KG1 (cell line): ENCODE measurements at places on chromosomes 16 and 17.

DNA sequence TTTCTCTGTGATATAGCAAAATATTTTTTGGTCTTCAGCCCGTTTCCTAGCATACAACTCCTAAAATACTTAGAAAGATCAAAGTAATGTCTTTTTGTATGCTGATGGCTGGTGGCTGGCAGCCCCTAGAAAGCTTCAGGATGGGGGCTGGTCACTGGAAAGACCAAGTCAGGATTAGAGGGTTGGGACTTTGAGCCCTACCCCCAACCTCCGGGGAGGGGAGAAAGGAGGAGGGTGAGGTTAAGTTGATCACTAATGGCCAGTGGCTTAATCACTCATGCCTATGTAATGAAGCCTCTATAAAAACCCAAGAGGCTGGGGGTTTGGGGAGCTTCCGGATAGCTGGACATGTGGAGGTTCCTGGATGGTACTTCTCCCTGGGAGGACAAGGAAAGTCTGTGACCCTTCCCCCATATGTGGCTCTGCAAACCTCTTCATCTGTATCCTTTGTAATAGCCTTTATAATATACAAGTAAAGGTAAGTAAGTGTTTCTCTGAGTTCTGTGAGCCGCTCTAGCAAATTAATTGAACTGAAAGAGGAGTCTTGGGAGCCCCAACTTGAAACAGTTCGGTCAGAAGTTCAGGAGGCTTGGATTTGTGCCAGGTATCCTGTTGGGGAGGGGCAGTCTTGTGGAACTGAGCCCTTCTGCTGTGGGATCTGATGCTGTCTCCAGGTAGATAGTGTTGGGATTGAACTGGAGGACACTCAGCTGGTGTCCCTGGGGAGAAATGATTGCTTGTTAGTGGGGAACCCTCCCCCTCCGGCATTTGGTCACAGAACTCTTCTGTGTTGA, 3.5 kb downstream of the SLC7A6 start:
- no peak for DNase-seq

DNA sequence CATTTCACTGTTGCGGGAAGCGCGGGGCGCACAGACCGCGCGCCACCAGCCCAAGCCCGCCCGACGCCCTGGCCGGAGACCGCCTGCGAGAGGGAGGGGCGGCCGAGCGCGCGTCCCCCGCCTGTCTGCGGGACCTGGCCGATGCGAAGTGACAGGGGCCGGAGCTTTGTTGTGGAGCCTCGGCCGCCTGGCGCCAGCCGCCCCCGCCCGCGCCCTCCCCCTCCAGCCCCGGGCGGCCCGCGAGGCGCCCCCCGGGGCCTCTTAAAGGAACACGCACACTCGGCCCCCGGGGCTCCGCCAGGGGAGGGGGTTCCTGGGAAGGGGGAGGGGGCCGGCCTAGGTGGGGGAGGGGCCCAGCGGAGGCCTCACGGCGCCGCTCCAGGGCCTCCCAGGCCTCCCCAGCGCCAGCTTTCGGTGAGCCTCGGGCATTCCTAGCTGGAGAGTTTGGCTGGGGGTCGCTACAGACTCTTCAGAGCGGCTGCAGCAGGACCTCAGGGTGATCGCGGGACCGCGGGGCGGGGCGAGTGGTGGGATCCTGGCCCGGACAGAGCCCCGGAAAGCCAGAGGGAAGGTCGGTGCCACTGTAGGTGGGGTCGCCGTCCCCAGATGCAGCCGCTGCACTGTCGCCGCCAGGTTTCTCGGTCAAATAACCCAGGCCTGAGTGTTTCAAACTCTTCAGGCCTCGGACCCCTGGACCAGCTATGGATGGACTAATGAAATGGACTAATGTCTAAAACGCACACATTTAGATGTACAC, 2.4 kb upstream of the TBX2 start:
- DNase-seq = no peak

- DNase-seq = no peak
Measured at GRCh38 chr17:8004899-8005298, 2.5 kb downstream of the GUCY2D start.

GRCh38 chr16:55508941-55509931, at the start of gene LPCAT2:
TSS of gene LPCAT2 (plus strand) at chr16:55509072. CDS start at chr16:55509182, 110 bp downstream.
- peak; percentile 75 for DNase-seq

DNA sequence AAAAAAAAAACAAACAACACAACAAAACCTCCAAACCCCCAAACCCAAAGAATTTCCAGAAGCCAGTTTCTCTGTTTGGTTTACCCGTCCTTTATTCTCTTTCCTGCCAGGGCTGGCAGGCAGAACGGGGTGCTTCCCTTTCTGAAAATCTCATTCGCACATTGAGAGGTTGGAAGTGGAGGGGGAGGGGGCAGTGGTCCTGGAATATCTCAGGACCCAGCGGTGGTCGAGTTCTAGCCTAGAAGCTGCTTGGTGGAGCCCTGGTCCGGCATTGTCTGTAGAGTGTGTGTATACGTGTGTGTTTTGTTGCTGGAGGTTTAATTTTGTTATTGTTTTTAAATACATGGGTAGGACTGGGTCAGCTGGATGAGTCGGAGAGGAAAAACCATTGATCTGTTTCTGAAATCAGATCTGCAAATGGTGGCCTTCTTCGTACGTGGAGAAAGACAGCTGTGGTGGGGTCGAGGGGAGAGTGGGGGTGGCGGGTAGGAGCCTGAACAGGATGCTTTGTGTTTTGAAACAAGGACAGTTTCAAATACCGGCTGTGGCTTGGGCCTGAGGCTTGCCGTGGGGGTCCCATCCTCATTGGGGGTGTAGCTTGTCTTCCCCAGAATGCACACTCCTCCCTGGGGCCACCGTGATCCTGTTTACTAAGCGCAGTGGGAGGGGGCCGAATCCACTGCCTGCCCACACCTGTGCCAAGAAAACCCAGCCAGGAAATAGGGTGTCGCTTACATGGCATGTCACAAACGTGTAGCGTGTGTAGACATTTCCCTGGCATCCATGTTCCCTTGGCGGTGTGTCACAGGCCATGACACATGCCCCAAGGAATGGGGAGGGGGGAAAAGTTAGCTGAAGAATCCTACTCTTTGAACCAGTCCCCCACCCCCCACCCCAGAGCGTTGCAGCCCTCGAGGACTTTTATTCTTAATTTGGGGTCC, 1.6 kb downstream of the CMIP start:
- DNase-seq = no peak
